ENCODE measurements at places on chromosomes 13 and 19.

DNA sequence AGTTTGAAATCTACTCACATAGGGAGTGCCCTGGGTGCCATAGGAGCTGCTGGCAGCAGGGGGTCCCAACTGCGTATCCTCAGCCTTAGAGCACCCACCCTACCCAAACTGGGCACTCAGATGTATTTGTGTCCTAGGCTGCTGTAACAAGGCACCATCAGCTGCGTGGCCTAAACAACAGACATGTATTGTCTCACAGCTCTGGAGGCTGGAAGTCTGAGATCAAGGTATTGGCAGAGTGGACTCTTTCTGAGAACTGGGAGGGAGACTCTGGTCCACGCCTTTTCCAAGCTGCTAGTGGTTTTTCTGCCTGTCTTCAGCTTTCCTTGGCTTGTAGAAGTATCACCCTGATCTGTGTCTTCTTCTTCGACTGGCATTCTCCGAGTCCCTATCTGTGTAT lies 83.6 kb downstream of the FGF14 start:
- DNase-seq, result no peak

GRCh38 chr13:94329277-94329676 lies 150.2 kb downstream of the DCT start:
- DNase-seq, result no peak

DNA sequence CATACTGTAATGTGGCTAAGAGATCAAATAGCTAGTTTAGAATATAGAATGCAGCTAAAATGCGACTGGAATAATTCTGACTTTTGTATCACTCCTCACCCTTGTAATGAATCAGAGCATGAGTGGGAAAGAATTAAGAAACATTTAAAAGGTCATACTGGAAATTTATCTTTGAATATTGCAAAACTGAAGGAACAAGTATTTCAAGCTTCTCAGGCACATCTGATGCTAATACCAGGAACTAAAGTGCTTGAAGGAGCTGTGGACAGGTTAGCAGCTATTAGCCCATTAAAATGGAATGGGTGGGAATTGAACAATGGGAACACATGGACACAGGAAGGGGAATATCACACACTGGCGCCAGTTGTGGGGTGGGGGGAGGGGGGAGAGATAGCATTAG lies 144.2 kb upstream of the ZNF91 start:
- DNase-seq, result no peak

GRCh38 chr13:72121466-72121865 lies 254.5 kb upstream of the DACH1 start:
- no peak for DNase-seq
